ENCODE measurements at places on chromosomes 6 and 20. TPM values are rescaled to one million over a fixed set of nuclear protein-coding genes. Genes with fewer than 3 reads are reported as not detected.

GRCh38 chr20:17097603-17098002, 129.2 kb upstream of the PCSK2 start:
- DNase-seq: no peak

SOX18 gene
- total RNA-seq: 34.3 TPM

SCRT2 gene
- not detected for total RNA-seq

DNA sequence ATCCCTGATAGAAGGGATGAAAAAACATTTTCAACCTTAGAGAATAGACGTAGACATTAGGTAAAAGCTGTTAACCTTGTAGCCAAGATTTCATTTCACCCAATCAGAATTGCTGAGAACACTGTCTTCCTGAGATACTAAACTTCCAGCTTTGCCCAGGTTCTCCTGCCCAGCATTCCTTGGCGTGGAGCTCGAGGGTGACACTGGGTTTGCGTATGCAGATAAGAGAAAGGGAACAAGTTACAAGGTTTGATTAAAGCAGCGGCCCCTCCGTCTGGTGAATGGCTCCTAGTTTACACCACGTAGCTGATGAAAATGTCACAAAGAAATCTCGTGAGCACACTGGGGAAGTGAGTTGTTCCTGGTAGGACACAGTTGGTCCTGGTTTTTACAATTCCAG, 247.8 kb downstream of the FARS2 start:
- peak; percentile 70 for DNase-seq

DNA sequence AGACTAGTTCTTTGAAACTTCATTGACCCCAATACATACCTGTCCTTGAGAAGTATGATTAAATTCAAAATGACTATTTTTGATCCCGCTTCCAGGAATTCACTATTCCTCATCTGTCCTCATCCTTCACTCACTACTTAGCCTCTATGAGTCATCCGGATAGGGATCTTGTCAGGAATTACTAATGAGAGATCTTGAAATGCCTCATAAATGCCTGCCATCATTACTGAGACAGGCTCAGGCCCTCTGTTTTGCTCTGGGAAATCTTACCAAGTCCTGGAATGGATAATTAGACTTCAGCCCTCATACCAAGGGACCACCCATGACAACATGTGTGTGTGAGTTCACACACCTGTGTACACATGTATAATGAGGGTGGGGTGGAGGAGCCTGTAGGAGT, 2.8 kb upstream of the CYP24A1 start:
- DNase-seq: no peak

DLK2 gene
- 1.0 TPM for total RNA-seq

DNA sequence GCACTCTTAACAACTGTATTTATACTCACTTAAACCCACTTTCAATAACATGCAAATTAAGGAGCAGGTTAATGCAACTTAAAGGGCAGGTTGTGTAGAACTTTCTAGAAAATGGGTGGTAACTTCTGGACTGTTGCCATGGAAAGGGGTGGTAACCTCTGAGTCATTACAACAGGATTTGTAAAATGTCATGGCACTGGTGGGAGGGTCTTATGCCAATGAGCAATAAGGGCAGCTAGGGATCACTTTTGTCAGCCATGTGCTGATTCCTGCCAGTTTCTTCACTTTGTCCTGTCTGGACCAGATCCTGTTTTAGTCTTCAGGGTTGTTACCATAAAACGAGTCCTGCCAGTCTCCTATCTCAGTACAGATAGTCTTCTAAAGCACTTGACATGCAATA, 560.5 kb upstream of the PTCHD4 start:
- DNase-seq: no peak

- DNase-seq: no peak
Measured at GRCh38 chr20:62347445-62347844, 19.7 kb downstream of the LAMA5 start.

DNA sequence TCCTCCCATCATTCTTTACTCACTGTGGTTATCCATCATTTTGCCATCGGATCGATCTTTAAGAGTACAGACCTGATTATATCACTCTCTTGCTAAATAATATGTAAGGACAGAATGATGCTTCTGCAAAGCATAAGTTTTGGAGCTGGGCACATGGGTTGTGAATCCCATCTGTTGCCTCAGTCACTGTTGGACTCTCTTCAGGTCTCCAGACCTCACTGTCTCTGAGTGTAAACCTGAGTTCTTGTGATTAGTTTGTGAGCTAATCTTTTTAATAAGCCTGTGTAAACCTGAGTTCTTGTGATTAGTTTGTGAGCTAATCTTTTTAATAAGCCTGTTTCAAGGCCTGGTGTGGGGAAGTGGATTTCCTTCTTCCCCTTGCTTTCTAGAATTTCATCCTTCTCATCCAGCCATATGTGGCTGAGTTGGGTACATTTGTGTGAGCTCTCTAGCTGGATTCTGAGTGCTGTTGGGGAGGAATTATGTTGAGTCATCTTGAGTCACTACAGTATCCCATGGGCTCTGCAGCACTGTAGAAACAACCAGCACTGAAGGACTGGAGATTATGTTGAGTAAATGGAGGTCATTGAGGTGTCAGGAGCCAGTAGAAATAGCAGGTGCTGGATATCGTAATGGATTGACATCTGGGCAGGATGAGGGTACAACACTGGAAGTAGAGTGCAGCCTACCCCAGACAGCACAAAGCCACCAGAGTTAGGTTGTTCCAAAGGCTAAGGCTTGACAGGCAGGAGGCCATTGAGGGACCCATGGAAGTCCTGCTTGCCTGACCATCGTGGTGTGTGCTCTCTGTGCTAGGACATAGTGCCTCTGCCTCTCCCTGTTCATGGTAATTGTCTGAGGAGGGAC, 52.4 kb downstream of the SCAND1 start:
- no peak for DNase-seq

GRCh38 chr6:48512390-48512789, 401.4 kb upstream of the PTCHD4 start:
- no peak for DNase-seq

DNA sequence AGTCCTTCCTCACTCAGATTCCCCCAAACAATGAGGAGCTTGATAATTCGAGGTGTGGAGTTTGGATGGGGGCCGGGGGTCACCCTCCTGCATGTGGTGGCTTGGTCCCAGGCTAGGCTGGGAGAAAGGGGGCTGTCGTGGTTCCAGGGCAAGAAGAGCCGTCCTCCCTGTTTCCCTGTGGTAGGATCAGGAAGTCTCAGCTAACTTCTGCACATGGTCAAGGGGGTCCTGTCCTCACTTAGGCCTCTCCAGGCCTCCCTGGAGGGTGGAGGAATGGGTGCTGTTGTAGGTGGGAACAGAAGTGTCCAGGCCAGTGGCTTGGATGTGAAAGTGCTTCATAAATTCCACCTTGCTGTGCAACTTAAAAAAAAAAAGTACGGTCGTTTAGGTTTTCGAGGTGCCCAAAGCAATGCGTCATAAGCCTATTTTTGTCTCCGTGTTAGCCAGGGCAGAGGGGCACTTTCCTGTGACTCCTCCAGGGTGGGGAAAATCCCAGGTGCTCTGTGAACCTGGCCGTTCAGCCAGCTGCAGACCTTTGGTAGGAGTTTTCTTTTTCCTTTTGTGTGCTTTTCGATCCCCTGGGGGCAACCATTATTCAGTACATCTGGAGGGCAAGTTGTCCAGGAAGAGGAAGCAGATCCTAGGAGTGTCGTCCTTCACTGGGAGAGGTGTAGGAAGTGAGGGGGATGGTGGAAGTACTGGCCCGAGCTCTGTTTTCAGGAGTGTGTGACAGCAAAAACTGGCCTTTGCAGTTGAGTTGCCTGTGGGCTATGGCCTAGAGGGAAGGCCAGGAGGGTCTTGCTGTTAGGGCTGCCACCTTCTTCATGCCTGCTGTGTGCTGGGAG, 9.6 kb downstream of the IGF2R start:
- DNase-seq: no peak

DNA sequence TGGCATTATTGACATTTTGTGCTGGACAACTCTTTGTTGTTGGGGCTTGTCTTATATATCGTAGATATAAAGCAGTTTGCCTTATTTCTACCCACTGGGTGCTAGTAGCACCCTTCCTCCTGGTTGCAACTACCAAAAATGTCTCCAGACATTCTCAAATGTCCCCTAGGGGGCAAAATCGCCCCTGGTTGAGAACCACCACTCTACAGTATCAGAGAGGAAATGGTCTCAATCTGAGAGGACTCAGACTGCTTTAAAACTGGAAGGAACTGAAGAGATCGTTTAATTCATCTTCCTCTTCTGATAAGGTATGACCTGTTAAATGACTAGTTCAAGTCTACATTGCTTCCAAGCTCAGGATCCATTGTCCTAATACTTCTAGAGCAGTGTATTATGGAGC, 14.9 kb downstream of the SH3BGRL2 start:
- DNase-seq: no peak

DNA sequence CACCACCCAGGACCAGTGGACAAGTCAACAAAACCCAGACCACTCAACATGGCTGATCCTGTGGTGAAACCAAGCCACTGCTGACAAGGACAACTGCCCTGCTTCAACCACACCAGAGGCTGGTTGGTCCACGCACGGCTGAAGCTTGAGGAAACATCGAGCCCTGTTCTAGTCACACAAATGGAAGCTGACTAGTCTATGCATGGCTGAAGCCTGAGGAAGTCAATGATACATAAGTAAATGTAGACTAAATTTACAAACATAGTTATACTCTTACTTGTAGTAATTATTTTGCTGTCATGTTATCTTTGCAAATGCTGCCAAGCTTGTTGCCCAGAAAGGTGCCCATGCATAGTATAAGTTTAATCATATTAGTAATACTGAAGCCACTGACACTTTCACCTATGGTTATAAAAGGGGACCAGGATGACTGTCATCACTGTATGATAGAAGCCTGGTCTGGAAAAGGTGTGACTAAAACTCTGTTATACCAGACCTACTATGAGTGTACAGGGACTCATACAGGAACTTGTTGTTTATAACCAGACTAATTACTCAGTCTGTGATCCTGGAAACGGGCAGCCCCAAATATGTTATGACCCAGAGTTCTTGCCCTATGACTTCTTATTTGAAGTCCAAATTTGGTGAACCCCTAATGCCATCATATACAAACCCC, 5.6 kb downstream of the IL22RA2 start:
- DNase-seq: no peak

GRCh38 chr6:158502263-158502950, 57.5 kb upstream of the TMEM181 start:
- DNase-seq: no peak

GRCh38 chr6:129009851-129010250, 126.9 kb downstream of the LAMA2 start:
- DNase-seq: no peak

OOEP gene
- not detected for total RNA-seq

Data from Right ventricle myocardium superior (tissue), 1 donor.